Prostate gland (tissue), 2 donors: ENCODE measurements at places on chromosomes 11 and 22. TPM values are rescaled to one million over a fixed set of nuclear protein-coding genes. Genes with fewer than 3 reads are reported as not detected.

DNA sequence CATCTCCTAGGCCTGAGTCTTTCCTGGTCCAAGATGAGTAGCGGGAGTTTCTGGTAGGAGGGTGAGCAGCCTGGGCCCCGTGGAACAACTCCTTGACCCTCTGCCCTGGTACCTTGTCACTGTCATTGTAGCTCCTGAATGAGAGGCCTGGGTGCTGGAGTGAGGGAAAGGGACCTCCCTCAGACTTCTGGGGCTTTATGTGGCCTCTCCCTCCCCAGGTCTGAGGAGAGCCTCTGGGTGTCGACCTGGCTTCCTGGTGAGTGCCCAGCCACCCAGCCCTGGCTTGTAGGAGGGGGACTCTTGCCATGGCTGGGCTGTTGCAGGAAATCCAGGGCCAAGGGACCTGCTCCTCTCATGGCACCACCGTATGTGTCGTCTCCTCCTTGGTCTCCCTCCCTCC is 3.9 kb downstream of the P2RY2 start:
- DNase-seq, result no peak

HTR3A gene
- not detected for total RNA-seq

CELF1 gene
- total RNA-seq, result 134 TPM

NFAM1 gene
- total RNA-seq, result 2.4 TPM

DNA sequence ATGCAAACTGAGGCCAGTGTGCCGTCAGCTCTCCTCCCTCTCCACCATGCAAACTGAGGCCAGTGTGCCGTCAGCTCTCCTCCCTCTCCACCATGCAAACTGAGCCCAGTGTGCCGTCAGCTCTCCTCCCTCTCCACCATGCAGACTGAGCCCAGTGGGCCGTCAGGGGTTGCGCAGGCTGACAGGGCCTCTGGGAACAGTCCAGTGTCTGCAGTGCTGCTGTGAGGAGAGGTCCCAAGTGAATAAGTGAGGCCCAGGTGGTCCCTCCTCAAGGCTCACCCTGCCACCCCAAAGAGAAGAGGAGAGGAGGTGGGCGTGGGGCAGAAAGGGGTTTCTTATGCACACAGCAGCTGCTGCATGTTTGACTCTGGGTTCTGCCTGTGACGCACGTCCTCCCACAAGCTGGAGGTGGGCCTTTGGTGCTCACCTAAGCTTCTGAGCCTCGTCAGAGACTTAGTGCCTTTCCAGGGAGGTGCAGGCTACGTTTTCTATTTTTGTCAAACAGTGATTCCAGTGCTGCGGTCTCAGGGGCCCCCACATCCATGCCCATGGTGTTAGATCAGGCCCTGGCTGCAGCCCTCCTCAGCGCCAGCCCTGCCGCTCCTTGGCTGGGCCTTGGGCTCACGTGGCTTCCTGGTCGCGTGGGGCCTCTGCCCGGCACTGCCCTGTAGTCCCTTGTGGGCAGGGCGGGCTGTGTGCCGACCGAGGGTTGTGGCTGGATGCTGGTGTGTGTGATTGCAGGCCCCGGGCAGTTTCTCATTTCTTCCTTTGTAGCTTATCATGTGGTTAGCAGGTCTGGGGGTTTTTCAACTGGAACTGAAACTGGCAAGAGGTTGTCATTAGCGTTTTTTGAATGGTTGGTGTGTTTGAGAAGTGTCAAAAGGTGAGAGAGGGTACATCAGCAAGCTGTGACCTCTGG is 7.1 kb downstream of the TPCN2 start:
- no peak for DNase-seq
